CD8-positive, alpha-beta T cell (primary cell): ENCODE measurements at places on chromosomes 5 and 9.
A peak's percentile ranks its signal among the peaks of the same experiment; 100 is the strongest.

DNA sequence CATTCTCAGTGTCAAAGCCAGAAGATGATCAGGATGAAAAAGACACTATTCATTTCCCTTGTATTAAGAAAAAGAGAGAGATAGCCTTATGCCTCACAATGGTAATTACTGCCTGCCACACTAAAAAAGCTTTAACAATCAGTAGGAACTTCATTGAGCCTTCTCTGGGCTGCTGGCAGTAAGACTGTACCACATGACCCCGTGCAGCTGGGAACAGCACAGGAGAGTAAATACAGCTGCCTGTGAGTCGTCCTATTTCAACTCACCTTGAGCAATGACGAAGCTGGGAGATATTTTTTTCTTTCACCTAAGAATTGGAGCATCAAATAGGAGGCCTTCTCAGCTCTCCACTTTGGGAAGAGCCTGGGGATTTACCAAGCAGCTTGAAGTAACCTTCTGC lies 316.3 kb downstream of the GABRB2 start:
- DNase-seq: no peak

GRCh38 chr5:117188211-117188610 lies 613.6 kb upstream of the SEMA6A start:
- no peak for DNase-seq

GRCh38 chr5:90618071-90618470 lies 59.5 kb downstream of the ADGRV1 start:
- DNase-seq: no peak

DNA sequence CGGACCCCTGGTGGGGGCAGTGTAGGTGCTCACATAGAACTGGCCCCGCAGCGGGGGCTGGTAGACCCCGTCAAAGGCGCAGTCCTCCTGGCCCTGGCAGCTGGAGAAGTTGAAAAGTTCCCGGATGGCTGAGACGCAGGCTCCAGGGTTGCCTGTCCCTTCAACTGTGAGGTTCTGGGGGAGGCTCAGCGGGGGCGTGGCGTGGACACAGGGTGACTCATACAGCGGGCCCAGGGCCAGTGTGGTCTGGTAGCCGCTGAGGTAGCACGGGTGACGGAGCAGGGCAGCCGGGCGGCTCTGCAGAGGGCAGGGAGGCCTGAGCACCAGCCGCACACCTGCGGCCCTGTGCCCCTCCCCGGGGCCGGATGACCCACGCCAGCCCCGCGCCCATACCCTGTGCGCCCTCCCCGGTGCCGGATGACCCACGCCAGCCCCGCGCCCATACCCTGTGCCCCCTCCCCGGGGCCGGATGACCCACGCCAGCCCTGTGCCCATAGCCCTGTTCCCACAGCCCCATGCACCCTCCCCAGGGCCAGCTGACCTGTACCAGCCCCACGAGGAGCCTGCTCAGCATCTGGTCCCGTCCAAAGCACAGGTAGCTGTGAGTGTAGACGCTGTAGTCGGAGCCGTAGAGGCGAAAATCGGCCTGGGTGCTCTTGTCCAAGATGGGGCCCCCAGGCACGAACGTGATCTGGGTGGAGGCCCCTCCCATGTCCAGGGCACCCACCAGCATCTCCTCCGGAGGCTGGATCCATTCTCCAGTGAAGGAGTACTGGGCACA lies 5.0 kb downstream of the ENTPD8 start:
- no peak for DNase-seq

DNA sequence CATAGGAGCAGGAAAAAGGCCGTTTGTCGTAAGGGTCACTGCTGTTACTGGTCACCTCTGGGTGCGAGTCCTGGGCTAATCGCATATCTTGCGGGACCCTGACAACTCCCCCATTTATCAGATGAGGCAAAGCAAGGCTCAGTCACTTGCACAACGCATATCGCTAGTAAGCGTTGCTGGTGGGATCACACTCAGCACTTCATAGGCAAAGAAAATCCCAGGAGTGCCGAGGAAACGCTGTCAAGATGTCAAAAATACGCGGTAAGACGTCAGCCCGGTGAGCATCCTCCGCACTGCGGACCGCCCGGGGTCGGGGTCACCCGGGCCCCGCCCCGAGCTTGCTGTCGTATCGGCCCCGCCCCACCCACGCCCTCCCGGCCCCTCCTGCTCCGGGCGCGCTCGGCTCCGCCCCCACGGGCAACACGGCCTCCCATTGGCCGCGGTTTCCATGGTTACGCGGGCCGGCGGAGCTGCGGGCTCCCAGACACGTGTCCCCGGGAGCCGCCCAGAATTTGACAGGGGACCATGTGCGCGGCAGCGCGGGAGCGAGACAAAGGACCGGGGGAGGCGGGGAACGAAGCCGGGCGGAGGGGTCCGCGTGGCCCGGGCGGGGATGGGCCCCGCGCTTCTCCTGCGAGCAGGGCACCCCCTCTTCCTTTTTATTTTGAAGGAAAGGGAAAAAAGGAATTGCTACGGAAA lies 80.2 kb upstream of the IER5L start:
- DNase-seq: peak; percentile 82
